Kidney epithelial cell (primary cell): ENCODE measurements at places on chromosomes 1 and 21. TPM values are rescaled to one million over a fixed set of nuclear protein-coding genes. Genes with fewer than 3 reads are reported as not detected.

DNA sequence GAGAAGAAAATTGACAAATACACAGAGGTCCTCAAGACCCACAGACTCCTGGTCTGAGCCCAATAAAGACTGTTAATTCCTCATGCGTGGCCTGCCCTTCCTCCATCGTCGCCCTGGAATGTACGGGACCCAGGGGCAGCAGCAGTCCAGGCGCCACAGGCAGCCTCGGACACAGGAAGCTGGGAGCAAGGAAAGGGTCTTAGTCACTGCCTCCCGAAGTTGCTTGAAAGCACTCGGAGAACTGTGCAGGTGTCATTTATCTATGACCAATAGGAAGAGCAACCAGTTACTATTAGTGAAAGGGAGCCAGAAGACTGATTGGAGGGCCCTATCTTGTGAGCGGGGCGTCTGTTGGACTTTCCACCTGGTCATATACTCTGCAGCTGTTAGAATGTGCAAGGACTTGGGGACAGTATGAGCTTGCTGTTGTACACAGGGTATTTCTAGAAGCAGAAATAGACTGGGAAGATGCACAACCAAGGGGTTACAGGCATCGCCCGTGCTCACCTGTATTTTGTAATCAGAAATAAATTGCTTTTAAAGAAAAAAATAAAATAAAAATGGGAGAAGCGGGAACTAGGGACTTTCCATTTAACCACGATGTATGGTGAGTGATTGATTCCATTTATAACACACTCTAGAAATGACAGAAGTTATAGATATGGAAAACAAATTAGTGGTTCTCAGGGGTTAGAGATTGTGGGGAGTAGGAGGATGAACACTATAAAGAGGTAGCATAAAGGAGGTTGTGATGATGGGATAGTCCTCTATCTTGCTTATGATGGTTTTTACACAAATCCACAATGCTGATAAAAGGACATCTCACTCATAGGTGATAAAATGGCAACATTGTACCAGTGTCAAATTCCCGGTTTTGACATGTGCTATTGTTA, 244.7 kb downstream of the MRPL39 start:
- DNase-seq = no peak

GRCh38 chr1:167808104-167808503, 86.3 kb downstream of the MPZL1 start:
- no peak for DNase-seq

DNA sequence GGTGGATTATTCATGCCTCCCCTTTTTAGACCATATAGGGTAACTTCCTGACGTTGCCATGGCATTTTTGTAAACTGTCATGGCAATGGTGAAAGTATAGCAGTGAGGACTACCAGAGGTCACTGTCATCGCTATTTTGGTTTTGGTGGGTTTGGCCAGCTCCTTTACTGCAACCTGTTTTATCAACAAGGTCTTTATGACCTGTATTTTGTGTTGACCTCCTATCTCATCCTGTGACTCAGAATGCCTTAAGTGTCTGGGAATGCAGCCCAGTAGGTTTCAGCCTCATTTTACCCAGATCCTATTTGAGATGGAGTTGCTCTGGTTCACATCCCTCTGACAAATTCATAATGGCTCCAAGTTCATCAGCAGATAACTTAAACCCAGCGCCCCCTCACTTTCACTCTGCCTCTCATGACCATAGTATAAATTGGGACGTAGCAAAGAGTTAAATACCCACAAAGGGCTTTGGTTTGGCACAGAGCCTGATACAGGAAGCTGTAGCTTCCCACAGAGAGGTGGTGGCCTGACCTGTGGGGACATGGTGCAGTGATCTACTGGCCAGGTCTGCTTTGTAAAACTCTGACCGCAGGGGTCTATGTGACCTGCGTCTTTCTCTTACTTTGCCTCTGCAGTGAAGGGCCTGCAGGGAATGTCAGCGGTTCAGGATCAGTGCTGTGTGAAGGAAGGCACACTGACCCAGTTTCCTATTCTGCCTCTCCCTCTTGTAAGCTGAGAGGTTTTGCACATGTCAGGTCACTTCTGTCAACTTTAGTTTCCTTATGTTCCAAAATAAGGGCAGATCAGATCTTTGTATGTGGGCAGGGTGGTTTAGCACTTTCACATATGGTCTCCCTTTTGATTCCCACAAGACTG, 78.1 kb upstream of the ZNF644 start:
- DNase-seq = no peak

RAVER2 gene
- total RNA-seq = 11.8 and 12.6 TPM in 2 replicates

- DNase-seq = no peak
Measured at GRCh38 chr1:97158691-97159096, 437.1 kb downstream of the PTBP2 start.

- DNase-seq = no peak
Measured at GRCh38 chr1:180781718-180782117, 131.0 kb upstream of the KIAA1614 start.

- DNase-seq = no peak
Measured at GRCh38 chr1:240501115-240501514, 110.8 kb downstream of the GREM2 start.

ACTA1 gene
- 1.0 and 2.1 TPM in 2 replicates for total RNA-seq

OLFML2B gene
- 3.1 and 5.5 TPM in 2 replicates for total RNA-seq

DNA sequence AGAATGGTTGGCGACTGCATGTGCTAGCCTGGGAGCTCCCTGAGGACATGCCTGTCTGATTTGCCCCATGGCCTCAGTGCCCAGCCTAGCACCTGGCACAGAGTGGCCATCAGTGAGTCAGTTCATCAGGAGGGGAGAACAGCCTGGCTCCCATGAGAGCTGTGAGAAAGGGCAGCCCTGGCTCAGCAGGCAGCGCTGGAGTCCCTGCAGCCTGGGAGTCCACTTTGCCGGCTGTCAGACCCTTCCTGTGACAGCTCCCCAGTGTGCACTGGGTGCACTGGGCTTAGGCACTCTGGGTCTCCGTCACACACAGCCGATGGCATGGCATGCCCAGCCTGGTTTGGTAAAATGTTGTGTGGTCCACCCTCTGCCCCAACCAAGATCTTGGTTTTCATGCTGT, 28.7 kb downstream of the LDLRAP1 start:
- DNase-seq = no peak

GRCh38 chr1:116024626-116025025, 48.3 kb downstream of the SLC22A15 start:
- DNase-seq = no peak

RNU1-3 gene
- under 0.01 TPM in 2 replicates for total RNA-seq

GRCh38 chr1:216046336-216046735, 376.9 kb downstream of the USH2A start:
- DNase-seq = no peak

DNA sequence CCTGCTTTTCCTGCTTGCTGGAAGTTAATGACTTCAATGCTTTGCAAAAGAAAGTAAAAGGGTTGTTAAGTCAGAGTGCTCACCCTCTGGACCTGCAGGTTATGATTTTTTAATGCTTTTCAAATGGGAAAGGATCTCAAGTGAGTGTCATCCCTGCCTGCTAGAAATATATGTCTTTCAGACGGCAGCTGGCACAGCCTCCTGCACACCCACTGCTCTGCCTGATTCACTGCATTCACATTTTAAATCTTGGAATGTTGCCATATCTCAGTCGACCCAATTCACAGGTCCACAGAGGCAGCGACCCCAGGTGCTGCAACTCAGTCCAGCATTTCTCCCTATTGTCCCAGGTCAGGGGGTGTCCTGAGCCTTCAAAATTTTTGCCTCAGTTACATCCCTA, 10.7 kb downstream of the DUSP23 start:
- no peak for DNase-seq

- DNase-seq = no peak
Measured at GRCh38 chr1:1956101-1956500, 37.0 kb upstream of the TMEM52 start.

DNA sequence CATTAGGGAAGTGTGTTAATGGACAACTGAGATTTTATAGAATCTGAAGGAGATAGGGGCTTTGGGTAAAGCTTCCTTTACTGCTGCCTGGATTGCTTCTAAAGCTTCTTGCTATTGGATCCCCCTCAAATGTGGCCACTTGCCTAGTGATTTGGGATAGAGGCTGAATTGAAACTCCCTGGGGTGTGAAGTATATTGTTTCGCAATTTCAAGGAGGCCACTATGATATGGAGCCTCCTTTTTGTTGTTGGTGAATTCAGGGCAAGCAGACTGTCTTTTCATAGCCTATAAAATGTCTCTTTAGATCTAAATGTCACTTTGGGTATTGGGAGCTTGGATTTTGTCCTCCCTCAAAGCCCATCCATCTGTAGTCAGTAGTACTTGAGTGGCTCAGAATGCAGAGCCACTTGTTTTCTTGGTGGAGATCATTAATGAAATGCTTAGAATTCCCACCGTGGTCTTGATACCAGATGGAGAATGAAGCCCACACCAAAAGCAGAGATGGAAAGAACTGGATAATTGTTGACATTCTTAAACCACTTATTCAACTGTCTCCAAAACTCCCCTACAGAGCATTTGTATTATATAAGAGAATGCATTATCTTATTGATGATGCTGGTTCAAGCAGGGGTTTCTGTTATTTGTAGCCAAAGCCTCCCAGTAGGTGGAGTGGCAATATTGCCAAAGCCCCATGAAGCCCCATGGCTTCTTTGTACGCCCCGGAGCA, 144.3 kb upstream of the KCNE2 start:
- DNase-seq = no peak

S100A7 gene
- total RNA-seq = not detected in 2 replicates
